Stomach (tissue), 19 donors: ENCODE measurements at places on chromosomes 13 and 19. TPM values are rescaled to one million over a fixed set of nuclear protein-coding genes. Genes with fewer than 3 reads are reported as not detected.
A peak's percentile ranks its signal among the peaks of the same experiment; 100 is the strongest.

- no peak for DNase-seq
Observed at GRCh38 chr13:94513026-94513425, 33.5 kb upstream of the DCT start.

GRCh38 chr19:32053861-32054260 lies 291.5 kb upstream of the ZNF507 start:
- no peak for DNase-seq

- DNase-seq = peak; percentile 90
Observed at GRCh38 chr19:18007917-18008673, at the start of gene ARRDC2. ARRDC2 (plus strand) TSS chr19:18008170; CDS start chr19:18008311, 141 bp downstream.

- DNase-seq = no peak
Observed at GRCh38 chr13:23986619-23987018, 89.3 kb upstream of the C1QTNF9B start.

GRCh38 chr13:106052200-106052767 lies 483.2 kb downstream of the EFNB2 start:
- no peak for DNase-seq

GRCh38 chr19:44613295-44614178 lies at the start of gene IGSF23:
IGSF23 (plus strand) TSS chr19:44613563; CDS start chr19:44613646, 83 bp downstream.
- DNase-seq = no peak

DNA sequence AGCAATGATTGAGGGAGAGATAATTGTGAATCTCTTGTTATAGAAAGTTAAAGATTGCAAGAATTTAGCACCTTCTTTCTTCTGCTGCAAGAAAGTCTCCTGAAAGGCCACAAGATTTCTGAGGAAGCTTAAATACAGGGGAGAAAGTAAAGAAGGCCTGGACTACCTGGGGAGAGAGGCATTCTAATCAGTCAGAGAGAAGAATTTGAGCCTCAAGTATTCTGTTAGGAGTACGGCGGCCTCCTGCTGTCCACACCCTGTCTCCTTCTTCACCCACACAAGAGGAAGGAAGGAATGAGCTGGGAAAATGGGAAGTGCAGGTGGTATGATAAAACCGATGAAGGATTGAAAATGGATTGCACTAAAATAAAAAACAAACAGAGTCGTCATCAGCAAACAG lies 474.7 kb downstream of the DIAPH3 start:
- no peak for DNase-seq

DNA sequence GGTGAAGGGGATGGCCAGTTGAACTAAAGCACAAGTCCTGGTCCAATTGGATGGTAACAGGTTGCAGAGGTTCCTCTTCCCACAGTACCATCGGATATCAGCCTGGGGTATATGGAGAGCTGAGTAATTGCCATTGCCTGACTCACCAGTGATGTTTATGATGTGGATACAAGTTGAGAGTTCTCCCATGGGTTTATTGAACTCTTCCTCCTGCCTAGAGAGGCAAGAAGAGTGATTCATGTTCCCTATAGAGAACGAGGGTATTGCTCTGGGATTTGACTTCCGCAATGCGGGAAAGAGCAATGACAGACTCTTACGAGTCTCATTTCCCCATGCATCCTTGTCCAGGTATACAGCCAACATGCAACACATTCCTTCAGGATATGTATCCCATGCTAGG lies 111.3 kb upstream of the PCDH9 start:
- DNase-seq = no peak

DNA sequence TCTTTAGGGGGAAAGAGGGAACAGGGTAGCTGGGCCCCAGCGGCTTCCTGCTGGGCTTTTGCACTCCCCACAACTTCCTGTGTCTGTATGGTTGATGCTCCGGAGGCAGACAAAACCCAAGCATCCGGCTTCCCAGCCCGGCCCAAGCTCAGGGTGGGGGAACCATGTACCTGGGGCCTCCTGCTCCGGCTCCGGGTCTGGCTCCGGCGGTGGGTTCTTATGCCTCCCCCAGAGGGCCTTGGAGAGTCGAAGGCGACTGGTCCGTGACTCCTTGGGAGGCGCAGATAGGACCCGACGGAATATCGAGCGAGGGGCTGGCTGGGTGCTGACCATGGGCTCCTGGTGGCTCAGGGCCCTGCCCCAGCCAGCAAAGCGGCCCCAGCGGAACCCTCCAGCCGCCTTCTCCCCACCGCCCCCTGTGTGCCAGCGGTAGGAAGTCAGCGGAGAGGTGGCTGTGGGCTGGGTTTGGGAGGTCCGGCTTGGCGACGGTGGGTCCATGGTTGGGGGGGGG lies 428 bp downstream of the RASAL3 start:
- DNase-seq = peak; percentile 51

- peak; percentile 91 for DNase-seq
Observed at GRCh38 chr19:39413272-39413910, 922 bp downstream of the PLEKHG2 start.

DNA sequence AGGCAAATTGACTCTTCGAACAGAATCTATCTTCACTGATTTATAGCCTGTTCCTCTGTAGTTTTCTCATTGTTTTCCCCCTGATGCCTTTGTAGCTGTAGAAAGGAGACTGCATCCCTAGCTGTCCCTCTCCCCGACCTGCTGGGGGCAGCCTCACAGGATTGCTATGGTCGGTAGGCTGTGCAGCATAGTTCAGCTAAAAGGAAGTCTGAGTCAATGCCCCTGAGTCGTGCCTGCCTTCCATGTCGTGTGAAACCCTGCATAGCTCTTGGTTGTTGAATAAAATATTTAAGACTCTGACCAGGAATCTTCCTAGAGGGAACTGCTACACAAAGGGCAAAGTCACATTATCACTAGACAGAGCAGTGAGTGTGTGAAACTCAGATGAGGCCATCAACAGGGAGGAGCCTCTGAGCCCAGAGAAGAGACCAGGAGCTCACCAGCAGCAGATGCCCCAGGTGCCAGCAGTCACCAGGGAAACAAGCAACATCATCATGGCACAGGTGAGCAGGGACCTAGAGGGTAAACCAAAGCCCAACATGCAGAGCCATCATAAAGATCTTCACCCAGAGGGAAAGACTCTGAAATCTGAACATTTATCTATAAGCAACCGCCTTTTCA lies 108.4 kb upstream of the NBEA start:
- DNase-seq = no peak

Gene KRTDAP
- not detected for total RNA-seq

Gene PRR19
- total RNA-seq = not detected

DNA sequence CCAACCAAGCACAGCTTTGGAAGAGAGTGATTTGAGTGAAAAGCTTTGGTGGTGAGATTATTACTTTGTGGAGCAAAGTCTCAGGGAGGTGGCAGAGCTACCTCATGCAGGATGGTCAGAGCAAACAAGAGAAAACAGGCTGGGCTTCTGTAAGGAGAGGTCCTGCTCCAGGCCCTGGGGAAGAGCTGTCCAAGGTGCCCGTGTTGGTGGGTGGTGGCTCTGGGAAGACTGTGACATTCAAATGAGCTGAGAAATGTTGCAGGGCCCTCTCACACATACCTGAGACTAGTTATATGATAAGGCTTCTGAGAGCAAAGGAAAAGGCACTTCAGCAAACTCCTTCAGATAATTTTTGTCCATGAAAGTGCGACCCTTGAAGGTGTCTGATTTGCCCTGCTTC lies 205.5 kb upstream of the SOX21 start:
- DNase-seq = peak; percentile 54
